Stimulated activated CD4-positive, alpha-beta T cell treated with anti-CD3 and anti-CD28 coated beads, Interleukin-4, amount 100 ng/mL, for 1 hour (primary cell): ENCODE measurements at places on chromosomes 2 and 18.

DNA sequence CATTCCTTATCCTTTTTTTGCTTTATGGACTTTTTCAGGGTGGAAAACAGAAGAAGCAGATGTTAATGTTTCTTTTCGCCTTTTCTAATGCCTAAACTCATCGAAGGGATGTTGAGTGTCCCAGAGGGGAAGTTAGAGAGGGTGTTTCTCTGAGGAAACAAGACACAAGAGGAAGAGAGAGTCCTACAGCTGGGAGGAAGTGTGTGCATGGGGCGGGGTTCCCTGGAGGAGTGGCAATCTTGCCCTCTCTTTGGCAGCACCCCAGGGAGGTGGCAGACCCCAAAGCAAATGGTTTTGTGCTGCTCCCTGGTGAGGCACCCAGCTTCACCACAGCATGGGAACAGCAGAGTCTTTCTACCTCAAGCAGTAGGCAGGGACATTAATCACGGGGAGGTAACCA lies 377.6 kb downstream of the RND3 start:
- no peak for DNase-seq

DNA sequence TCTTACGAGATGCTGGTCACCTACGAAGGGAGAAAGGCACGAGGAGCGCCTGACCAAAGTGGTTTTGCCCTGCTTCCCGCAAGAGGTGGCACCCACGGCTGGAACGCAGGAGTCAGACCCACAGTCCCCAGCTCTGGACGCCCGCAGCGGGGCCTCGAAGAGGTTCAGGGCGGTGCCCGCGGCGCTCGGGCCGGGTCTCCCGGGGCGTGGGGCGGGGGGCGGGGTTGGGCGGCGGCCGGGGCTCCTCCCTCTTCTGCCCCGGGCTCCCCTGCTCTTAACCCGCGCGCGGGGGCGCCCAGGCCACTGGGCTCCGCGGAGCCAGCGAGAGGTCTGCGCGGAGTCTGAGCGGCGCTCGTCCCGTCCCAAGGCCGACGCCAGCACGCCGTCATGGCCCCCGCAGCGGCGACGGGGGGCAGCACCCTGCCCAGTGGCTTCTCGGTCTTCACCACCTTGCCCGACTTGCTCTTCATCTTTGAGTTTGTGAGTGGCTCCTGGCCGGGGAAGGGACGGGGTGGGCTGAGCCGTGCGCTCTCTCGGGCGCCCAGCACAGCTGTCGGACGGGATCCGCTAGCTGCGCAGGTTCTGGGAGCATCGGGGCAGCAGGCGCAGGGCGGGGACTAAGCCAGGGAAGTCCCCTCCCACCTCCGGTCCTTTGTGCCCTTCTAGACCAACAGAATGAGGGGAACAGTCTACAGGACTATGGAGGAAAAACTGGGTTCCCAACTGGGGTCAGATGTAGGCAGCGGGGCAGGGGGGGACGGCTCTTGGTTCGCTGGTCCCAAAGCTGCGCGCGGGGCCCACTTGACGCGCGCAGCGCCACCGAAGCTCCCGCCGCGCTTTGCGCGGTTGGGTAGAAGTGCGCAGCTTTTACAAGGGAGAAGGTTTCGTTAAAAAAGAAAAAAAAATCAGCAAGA lies at the start of gene MAL:
Gene MAL (plus strand): TSS at position 303 of the 914 bp plus-strand sequence. CDS start 85 bp downstream, at position 388.
- peak; percentile 67 for DNase-seq

- DNase-seq: no peak
Observed at GRCh38 chr18:36411745-36412168, 114.2 kb downstream of the FHOD3 start.

DNA sequence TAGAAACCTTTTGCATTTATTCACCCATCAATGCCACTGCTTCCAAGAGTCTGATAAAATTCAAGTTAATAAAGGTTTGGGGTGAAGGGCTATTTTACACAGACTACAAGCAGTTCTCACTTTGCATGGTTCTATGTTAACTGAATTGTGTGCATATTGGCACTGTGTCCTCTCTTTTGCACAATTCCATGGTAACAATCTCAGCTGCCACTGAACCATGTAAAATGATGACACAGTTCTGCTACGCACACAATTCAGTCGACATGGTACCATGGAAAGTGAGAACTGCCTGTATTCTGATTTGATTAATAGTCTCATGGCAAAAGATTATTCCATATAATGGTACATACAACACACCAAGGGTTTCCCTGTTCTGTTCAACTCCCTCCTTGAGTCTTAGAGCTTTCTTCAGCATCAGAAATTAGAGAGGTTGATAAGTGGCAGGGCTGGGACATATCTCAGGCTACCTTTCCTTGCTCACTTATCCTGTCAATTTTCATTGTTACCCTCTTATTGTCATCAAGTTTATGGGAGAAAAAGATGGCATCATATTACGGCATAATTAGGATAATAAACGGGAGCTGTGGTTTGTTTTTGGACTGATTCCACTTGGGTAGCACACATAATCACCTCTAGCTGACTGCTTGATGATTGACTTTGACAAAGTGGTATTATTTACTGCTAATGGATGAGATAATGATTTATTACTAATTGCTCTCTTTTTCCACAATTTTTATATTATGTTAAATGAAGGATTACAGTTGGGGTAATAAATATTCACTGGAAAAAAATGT lies 139.3 kb upstream of the CREB1 start:
- no peak for DNase-seq

- DNase-seq: no peak
Observed at GRCh38 chr18:57410749-57411148, 24.4 kb upstream of the ONECUT2 start.

DNA sequence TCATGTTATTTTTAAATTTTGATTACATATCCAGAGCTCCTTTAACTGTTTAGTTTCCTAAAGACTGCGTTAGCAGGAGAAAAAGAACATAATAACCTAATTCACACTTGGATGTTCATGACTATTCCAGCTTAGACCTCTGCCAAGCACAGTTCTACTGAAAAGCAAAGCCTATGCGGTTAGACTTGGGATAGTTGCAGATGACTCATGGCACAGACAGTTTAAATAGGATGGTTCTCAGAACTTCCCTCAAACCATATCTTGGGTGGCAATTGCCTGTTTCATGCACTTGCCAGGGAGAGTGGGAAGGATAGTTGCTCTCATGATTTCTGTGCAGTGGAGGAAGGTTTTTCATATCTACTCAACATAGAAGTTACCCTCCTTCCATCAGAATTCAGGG lies 149.7 kb upstream of the KLHL29 start:
- DNase-seq: no peak

GRCh38 chr2:215764441-215765048 lies 248.8 kb downstream of the MREG start:
- DNase-seq: no peak

DNA sequence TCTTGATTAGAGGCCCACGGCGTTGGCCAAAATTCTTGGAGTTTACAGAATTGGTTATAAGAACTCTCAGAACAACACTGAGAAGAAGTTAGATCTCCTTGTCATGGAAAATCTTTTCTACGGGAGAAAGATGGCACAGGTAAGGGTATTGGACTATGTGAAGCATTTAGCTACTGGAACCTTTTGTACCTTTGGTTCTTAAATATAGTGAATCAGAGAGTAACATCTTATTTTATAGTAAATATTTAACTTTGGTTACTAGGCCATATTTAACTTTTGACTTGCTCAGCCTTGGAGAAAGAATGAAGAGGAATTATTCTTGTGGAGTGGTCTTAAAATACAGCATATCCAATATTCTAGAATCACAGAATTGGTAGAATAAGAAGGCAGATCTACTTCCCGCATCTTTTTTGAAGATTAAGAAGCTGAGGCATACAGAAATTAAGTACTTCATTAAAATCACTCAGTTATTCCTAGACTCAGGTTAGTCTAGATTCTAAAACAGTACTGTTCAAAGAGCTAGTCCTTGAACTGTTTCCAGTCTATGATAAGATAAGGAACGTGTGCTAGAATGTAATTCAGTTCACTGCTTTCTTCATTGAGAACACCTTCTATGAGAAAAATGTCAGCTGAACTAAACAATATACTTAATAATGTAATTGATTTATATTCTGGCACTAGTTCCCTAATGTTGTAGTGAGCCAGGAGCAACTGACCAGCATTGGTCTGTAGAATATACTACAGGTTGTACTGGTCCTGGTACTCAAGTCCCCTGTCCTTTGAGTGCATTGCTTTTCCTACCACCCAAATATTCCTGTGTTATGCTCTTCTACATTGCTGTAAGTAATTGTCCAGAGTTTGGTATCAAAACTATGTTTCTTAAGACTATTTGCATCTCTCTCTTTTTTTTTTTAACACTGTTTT lies 53.7 kb upstream of the PTH2R start:
- no peak for DNase-seq

DNA sequence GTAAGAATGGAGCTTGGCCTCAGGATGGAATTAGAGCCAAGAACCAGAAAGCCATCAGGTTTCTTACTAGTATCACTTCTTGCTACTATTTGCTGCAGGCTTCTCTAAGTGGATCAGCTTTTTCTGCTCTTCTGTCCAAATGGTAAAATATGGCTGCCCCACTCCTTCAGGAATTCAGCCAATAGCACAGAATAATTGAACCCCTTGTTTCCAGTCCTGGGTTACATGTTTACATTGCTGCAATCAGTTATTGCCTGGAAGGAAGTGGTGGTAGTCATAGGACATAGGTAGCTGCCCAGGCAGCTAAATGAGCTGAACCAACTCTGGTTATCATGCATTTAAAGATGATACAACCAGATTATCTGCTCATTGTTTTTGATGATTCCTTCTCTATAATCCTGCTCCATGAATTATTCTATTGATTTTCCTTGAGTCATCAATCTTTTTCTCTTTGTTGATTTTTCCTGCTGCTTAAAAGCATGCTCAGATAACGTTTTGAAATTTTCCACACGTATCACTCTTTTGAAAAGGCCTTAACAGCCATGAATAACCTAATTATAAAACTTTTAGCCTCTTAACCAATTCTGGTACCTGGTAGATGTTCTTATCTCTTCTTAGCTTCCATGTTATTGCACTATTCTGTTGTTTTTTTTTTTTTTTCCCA lies 12.6 kb downstream of the AGPS start:
- no peak for DNase-seq

DNA sequence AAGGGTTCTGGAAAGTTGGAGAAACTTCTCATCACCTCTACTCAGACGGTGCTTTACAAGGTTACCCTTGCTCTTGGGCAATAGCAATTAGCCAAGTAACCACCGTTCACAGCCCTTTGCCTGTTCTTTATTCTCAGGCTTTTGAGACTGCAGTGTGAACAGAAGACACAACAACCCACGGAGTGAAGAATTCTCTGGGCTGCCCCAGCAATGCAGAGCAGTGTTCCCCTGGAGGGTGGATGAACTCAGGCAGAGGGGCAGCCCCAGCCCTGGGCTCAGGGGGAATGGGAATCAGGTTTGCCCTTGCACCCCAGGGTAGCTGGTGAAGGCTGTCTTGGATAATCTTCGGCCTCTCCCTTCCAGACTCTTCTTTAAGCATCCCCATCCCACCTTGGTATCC lies 69.1 kb downstream of the MCFD2 start:
- no peak for DNase-seq

GRCh38 chr2:224085246-224085645 lies 46.2 kb upstream of the SERPINE2 start:
- DNase-seq: no peak

GRCh38 chr2:74648009-74648443 lies at the start of gene M1AP:
Gene M1AP (minus strand): TSS chr2:74648330. CDS start chr2:74640275, 8,055 bp downstream.
- peak; percentile 9 for DNase-seq

GRCh38 chr18:64119916-64120315 lies 29.0 kb downstream of the LINC00305 start:
- no peak for DNase-seq

- DNase-seq: no peak
Observed at GRCh38 chr2:239310401-239311061, 90.3 kb downstream of the HDAC4 start.

GRCh38 chr2:240259201-240259923 lies 118.9 kb upstream of the OTOS start:
- DNase-seq: no peak

DNA sequence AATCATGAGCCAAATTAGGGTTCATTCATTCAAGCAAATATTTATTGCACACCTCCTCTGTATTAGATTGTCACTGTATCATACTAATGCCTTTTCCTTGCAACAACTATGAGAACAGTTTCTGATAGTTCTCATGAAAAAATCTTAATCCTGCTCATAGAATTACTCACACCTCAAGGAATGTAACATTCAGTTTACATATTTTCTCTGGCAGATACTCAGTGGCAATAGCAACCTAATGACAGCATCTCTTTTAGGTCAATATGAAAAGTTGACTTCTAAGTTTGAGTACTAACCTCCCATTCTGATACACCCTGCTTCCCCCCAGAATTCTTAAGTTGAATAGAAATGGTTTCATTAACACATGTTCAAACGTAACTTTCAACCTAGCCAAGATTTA lies 132.0 kb downstream of the VWC2L start:
- no peak for DNase-seq

GRCh38 chr18:4551001-4551360 lies 95.9 kb upstream of the DLGAP1 start:
- DNase-seq: no peak

GRCh38 chr18:495017-495416 lies 5.5 kb downstream of the COLEC12 start:
- no peak for DNase-seq

DNA sequence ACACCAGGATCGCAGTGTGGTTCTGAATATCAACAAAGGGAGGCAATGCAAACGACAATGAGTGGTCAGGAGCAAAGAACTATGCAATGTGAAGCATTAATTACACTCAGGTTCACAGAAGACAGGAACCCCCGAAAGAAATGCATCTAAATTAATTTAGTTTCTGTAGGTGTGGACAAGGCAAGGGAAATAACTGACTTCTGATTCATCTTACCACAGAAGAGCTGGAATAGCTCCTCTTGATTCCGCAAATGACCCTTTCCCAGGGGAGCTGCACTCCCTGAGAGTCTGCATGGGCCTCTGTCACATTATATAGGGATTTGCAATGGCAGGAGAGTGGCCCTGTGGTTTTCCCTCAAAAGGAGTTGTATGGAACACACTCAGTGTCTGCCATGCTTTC lies 263.9 kb upstream of the APCDD1 start:
- DNase-seq: no peak

GRCh38 chr2:223086370-223086981 lies 34.5 kb downstream of the KCNE4 start:
- DNase-seq: no peak

DNA sequence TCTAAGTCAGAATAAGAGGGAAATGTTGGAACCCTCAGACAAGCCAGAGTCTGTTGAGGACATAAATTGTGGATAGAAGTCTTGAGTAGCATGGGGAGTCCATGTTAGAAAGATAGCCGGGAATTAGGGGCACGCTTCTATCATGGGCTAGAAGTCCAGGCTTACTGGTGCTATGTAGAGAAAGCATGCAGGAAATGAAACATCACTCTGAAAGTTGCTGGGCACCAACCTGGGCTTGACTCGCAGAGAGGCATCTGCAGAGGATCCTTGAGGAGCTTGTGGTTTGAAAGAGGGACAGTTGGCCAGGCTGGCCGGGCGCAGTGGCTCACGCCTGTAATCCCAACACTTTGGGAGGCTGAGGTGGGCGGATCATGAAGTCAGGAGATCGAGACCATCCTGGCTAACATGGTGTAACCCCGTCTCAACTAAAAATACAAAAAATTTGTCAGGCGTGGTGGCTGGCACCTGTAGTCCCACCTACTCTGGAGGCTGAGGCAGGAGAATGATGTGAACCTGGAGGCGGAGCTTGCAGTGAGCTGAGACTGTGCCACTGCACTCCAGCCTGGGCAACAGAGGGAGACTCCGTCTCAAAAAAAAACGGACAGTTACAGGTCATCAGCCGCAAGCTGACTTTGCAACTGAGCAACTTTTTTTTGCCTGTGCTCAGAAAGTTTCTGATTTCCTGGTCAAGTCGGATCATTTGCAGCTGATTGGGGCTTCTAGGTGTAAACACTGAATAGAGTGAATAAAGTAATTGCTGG lies 24.9 kb downstream of the CERS6 start:
- DNase-seq: no peak
